ENCODE measurements at places on chromosomes 7 and 10.

GRCh38 chr10:119524720-119525070 is 17.8 kb downstream of the RGS10 start:
- no peaks in the 10 kb centered on the region for H3K27me3 ChIP-seq
- no peak overlapping the region for H3K27ac ChIP-seq
- DNase-seq, result no peak
- peaks cover 17% of the 10 kb centered on the region for H3K4me1 ChIP-seq
- H3K4me3 ChIP-seq, result no peak overlapping the region

DNA sequence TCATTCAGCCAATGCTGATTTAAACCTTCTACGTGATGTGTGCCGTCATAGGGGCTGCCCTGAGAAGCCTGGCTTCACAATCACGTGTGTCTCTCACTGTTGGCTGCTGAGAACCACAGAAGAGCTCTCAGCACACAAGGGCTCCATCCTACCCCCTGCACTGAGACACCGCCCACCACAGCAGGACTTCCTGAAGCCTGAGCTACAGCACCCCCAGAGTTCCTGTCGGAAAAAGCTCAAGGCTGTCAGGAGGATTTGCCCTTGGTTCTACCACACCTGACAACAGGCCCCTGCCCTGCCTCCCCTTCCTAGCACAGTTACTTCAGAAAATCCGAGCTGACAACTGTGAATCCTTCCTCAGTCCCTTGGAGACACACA is 191.9 kb downstream of the MAD1L1 start:
- no peaks in the 10 kb centered on the region for H3K27me3 ChIP-seq
- no peaks in the 10 kb centered on the region for H3K4me1 ChIP-seq
- H3K4me3 ChIP-seq, result no peak overlapping the region

DNA sequence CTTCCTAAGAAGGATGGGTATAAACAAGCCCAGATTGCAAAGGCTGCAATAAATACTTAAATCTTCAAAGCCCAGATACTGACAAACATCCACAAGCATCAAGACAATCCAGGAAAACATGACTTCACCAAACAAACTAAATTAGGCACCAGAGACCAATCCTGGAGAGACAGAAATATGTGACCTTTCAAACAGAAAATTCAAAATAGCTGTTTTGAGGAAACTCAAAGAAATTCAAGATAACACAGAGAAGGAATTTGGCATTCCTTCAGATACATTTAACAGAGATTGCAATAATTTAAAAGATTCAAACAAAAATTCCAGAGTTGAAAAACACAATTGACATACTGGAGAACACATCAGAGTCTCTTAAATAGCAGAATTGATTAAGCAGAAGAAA is 23.0 kb downstream of the GSDME start:
- peaks cover 21% of the 10 kb centered on the region for H3K4me1 ChIP-seq
- H3K4me3 ChIP-seq, result no peak overlapping the region
- no peak overlapping the region for H3K27ac ChIP-seq
- DNase-seq, result no peak

DNA sequence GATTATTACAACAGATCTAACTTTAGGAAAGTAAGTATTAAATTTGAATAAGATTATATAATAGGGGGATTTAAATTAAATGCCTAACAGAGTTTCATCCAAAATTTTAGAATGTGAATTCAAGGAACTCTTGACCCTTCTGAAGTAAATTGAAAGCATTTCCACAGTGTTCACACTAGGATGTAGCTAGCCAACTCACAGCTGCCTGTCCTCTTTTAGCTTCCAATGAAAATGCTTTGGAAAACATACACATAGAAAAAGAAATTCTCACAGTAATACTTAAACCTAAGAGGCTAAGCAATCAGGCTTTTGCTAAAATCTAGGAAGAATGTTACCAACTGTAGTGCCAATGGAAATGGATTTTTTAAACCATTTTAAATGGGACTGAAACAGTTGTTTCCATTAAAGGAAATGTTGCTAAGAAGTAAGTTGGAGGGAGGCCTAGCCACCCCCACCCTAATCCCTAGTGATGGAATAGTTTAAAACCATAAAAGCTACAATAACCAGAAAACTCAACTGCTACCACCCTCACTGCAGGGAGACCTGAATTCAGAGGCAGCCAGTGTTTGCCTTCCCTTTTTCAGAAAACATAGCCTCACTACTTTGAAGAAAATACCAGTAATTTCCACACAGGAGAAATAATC is 58.3 kb downstream of the REEP3 start:
- no peaks in the 10 kb centered on the region for H3K27me3 ChIP-seq
- H3K36me3 ChIP-seq, result peaks cover 40% of the 10 kb centered on the region
- no peak overlapping the region for H3K27ac ChIP-seq
- DNase-seq, result no peak

GRCh38 chr7:133510326-133511055 is 257.6 kb downstream of the EXOC4 start:
- peak overlapping the region; percentile 89 for H3K27ac ChIP-seq
- no peaks in the 10 kb centered on the region for H3K36me3 ChIP-seq
- peaks cover 24% of the 10 kb centered on the region for H3K4me1 ChIP-seq
- H3K4me3 ChIP-seq, result no peak overlapping the region
- no peaks in the 10 kb centered on the region for H3K27me3 ChIP-seq

DNA sequence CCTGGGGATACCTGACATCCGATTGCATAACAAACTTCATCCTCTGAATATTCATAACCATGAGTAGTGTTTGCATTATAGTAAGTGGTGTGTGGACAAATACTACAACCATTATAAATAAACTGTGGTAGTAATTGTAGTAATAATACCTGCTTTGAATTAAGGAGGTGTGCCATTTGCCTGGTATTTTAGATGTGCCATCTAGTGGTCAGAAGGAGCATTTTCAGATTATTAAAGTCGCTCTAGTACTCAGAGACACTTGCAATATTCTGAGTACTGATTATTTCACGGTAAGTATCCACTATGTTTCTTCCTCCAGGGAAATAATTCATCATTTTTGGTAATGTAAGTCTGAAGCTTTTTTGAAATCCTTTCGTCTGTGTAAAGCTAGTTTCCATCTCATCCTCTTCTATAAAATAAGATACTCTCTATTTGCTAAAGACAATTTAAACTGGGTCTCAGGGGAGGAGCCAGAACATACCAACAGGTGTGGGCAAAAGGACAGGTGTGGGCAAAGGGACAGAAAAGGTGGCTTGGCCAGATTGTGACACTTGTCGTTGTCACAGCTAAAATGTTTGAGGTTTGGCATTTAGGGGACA is 115.3 kb upstream of the WDR11 start:
- peaks cover 13% of the 10 kb centered on the region for H3K4me1 ChIP-seq
- H3K4me3 ChIP-seq, result no peak overlapping the region
- no peak overlapping the region for H3K27ac ChIP-seq
- peak; percentile 37 for DNase-seq

GRCh38 chr7:41067576-41067975 is 635.3 kb downstream of the INHBA start:
- H3K36me3 ChIP-seq, result no peaks in the 10 kb centered on the region
- H3K4me3 ChIP-seq, result no peak overlapping the region
- no peak overlapping the region for H3K27ac ChIP-seq
- no peak for DNase-seq

- no peaks in the 10 kb centered on the region for H3K36me3 ChIP-seq
- no peak overlapping the region for H3K4me3 ChIP-seq
- no peaks in the 10 kb centered on the region for H3K4me1 ChIP-seq
Observed at GRCh38 chr7:51647931-51648351, 331.3 kb upstream of the COBL start.

DNA sequence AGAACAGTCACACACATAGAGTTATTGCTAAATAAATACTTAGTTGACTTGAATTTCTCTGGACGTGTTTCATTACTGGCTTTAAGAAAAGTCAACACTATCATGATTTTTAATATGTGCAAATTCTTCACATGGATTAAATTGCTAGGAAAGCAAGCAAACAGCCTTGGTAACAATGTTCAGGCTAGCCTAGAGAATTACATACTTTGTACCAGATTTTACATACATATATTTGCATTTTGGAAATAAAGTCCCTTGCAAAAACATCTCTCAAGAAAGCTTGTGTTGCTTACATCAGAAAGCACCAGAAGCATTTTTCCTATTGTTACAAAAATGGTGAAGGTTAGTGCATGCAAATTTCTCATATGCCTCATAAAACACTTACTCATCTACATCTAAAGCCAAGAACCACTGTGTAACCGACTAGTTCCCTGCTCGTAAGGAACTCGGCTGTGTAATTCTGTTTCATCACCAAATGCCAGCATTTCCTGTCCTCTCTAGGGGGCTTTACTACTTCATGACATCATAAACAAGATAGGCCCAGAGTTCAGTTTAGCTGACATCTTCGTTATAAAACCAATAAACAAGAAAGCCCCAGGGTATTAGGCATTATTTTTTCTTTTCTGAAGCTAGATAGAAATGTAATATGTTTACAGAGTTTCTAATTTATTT is 87.8 kb downstream of the CFAP58 start:
- no peak overlapping the region for H3K4me3 ChIP-seq
- peak overlapping the region; percentile 67 for H3K27ac ChIP-seq
- no peaks in the 10 kb centered on the region for H3K36me3 ChIP-seq
- peaks cover 26% of the 10 kb centered on the region for H3K4me1 ChIP-seq
- H3K27me3 ChIP-seq, result no peaks in the 10 kb centered on the region

GRCh38 chr7:51075681-51076580 is 240.7 kb downstream of the COBL start:
- H3K36me3 ChIP-seq, result no peaks in the 10 kb centered on the region
- no peak overlapping the region for H3K4me3 ChIP-seq
- H3K4me1 ChIP-seq, result no peaks in the 10 kb centered on the region
- no peak overlapping the region for H3K27ac ChIP-seq
- no peaks in the 10 kb centered on the region for H3K27me3 ChIP-seq
- DNase-seq, result no peak

- H3K36me3 ChIP-seq, result no peaks in the 10 kb centered on the region
Observed at GRCh38 chr10:125248489-125248888, 88.1 kb upstream of the CTBP2 start.

GRCh38 chr7:111014079-111014478 is 76.8 kb upstream of the LRRN3 start:
- H3K27ac ChIP-seq, result peak overlapping the region; percentile 68
- no peak overlapping the region for H3K4me3 ChIP-seq
- H3K4me1 ChIP-seq, result peaks cover 24% of the 10 kb centered on the region

GRCh38 chr10:22705527-22705926 is 8.9 kb downstream of the PIP4K2A start:
- no peaks in the 10 kb centered on the region for H3K36me3 ChIP-seq
- no peak overlapping the region for H3K27ac ChIP-seq
- H3K27me3 ChIP-seq, result no peaks in the 10 kb centered on the region
- no peaks in the 10 kb centered on the region for H3K4me1 ChIP-seq

DNA sequence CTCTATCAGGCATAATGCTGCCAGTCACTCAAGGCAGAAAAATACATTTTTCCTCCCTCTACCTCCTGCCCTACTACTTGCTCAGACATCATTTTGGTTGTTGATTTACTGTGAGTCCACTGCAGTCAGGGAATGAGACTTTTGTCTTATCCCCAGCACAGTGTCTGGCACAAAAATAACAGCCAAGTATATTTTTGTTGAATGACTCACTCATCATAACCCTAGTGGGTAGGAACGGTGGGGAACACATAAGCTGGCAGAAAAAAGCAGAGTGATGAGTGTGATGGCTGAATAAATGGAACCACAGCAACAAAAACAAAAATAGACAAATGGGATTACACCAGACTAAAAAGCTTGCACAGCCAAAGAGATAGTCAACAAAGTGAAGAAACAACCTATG is 65.8 kb upstream of the LAMB4 start:
- no peaks in the 10 kb centered on the region for H3K27me3 ChIP-seq
- peaks cover 4% of the 10 kb centered on the region for H3K36me3 ChIP-seq
- DNase-seq, result peak; percentile 77
- no peak overlapping the region for H3K27ac ChIP-seq

GRCh38 chr10:74753442-74754211 is 72.8 kb upstream of the KAT6B start:
- H3K27ac ChIP-seq, result no peak overlapping the region
- no peak overlapping the region for H3K4me3 ChIP-seq
- H3K27me3 ChIP-seq, result no peaks in the 10 kb centered on the region

GRCh38 chr7:92916770-92917224 is 80.4 kb upstream of the CDK6 start:
- H3K4me1 ChIP-seq, result peaks cover 13% of the 10 kb centered on the region
- no peaks in the 10 kb centered on the region for H3K36me3 ChIP-seq
- H3K27ac ChIP-seq, result peak overlapping the region; percentile 53
- H3K4me3 ChIP-seq, result no peak overlapping the region

DNA sequence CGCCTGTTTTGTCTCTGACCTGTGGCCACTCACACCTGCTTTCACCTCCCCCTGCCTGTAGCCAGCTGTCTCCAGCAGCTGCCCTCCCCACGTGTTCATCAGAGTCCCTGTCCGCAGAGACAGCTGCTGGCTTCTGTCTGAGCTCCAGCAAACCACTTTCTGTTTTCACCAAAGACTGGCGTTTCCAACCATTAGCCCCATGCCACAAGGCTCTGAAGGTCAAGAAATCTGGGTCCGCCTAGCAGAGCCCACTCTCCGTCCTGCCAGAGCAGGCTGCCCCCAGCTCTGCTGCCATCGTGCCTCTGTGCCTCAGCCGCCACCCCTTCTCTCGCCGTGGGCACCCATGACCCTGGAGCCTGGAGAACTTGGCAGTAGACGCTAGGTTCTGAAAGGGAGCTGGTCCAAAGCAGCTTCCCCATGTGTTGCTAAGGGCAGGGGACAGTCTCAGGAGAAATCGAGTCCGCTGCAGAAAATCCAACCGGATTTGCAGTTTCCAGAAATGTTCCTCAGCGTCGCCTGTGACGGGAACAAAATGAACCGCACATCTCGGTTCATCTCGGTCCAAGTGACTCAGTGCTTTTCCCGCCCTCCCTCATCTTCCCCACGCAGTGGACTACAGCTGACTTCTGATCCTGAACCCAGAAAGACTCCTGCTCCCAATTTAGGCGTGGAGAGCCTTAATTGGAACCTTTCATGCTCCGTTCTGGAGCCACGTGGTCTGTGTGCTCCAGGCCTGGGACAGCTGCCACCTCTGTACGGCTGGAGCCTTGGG is 28.0 kb downstream of the TMEM120A start:
- H3K27ac ChIP-seq, result peak overlapping the region; percentile 59
- H3K36me3 ChIP-seq, result peaks cover 19% of the 10 kb centered on the region
- no peaks in the 10 kb centered on the region for H3K27me3 ChIP-seq

DNA sequence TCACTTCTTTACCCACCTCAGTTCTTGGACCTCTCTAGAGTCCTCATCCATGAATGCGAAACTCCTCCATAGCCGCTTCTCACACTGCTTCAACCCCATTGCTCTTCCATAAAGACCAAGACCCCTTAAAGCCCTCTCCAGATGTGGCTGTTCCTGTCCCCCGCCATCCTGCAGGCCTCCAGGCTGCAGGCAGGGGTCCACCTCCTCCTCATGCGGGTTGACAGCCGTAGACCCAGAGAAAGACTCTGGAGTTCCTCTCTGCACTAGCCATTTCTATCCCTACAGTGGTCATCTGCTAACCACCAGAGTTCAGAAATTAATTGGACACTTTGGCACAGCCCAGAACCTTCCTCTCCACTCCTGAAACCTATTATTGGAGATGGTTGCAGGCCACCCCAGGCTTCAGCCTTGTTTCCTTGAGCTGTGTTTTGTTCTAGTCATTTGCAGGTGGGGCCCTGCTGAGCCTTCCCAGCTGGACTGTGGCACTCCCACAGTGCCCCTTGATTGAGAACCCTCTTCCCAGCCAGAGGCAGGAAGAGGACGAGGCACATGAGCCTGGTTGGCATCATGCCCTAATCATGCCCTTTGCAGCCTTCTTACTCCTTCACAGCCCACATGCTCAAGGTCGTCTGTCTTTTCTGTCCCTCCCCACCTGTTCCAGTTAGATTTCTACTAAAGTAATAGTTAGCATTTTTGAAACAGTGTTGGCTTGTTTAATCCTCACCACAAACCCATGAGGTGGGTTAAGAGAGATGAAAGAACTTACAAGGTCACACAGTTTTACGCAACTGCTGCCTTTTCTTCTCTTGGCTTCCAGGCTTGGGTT is 23.9 kb downstream of the CUL1 start:
- peaks cover 50% of the 10 kb centered on the region for H3K4me1 ChIP-seq
- H3K36me3 ChIP-seq, result peaks cover 6% of the 10 kb centered on the region
